Progenitor cell of endocrine pancreas (in vitro differentiated cells): ENCODE measurements at places on chromosomes 1 and 21. TPM values are rescaled to one million over a fixed set of nuclear protein-coding genes. Genes with fewer than 3 reads are reported as not detected.

- no peak overlapping the region for H3K27ac ChIP-seq
- no peaks in the 10 kb centered on the region for H3K27me3 ChIP-seq
- peaks cover 16% of the 10 kb centered on the region for H3K36me3 ChIP-seq
- no peak for DNase-seq
- no peaks in the 10 kb centered on the region for H3K4me1 ChIP-seq
- no peak overlapping the region for H3K4me3 ChIP-seq
These were observed 73.4 kb downstream of the RABGAP1L start for GRCh38 chr1:174232761-174233160.

DNA sequence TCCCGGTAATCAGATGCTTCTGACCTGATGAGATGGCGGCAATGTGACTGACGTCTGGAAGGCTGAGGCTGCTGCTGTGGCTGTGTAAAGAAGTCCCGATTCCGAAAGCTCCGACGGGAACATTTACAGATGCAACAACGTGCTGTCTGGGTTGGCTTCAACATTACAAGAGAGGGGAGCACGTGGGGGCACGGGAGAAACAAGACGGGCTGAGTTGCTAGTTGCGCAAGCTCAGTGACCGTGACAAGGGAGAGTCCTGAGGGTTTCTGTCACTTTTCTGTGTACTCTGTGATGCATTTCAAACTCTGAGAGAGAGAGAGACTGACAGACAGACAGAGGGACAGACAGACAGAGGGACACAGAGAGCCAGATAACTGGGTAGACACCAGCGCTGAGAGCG, 25.6 kb upstream of the LRRC47 start:
- DNase-seq, result no peak
- H3K4me1 ChIP-seq, result no peaks in the 10 kb centered on the region
- H3K4me3 ChIP-seq, result no peak overlapping the region
- H3K27me3 ChIP-seq, result no peaks in the 10 kb centered on the region
- peaks cover 24% of the 10 kb centered on the region for H3K36me3 ChIP-seq
- H3K27ac ChIP-seq, result no peak overlapping the region

DNA sequence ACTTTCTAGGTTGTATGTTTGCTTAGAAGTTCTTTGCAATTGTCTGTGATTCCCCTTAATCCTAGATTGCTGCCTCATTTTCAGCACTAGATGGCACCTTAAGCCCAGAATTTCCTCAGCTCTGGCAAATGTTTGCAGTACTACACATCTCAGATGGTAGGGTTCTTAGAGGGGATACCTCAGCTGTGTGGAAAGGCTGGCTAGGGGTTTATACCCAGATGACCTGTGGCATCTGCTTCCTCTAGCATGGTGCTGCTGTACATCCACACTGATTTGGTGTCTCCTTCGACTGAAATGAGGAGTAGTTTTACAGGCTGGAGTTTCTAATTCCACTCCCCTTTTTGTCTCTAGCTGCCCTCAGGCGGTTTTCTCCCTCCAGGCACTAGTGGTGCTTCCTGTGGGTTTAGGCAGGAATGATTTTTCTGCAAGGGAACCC, 23.5 kb downstream of the ASB17 start:
- no peaks in the 10 kb centered on the region for H3K27me3 ChIP-seq
- no peak overlapping the region for H3K27ac ChIP-seq
- peaks cover 2% of the 10 kb centered on the region for H3K4me1 ChIP-seq
- H3K36me3 ChIP-seq, result no peaks in the 10 kb centered on the region
- DNase-seq, result no peak
- no peak overlapping the region for H3K4me3 ChIP-seq

A3GALT2 gene
- 0.29 and 0.40 TPM in 2 replicates for total RNA-seq

CAPN9 gene
- total RNA-seq, result 6.4 and 8.7 TPM in 2 replicates

CTNNBIP1 gene
- total RNA-seq, result 74.9 and 79.9 TPM in 2 replicates
